NCI-H187 (cell line): ENCODE measurements at places on chromosomes 5 and 9.

GRCh38 chr9:98147582-98147981, 28.6 kb upstream of the TRIM14 start:
- no peak for DNase-seq

- DNase-seq: no peak
Observed at GRCh38 chr5:150181766-150182545, 7.9 kb upstream of the SLC6A7 start.

- DNase-seq: no peak
Observed at GRCh38 chr9:129463994-129464393, 156.9 kb downstream of the C9orf50 start.

DNA sequence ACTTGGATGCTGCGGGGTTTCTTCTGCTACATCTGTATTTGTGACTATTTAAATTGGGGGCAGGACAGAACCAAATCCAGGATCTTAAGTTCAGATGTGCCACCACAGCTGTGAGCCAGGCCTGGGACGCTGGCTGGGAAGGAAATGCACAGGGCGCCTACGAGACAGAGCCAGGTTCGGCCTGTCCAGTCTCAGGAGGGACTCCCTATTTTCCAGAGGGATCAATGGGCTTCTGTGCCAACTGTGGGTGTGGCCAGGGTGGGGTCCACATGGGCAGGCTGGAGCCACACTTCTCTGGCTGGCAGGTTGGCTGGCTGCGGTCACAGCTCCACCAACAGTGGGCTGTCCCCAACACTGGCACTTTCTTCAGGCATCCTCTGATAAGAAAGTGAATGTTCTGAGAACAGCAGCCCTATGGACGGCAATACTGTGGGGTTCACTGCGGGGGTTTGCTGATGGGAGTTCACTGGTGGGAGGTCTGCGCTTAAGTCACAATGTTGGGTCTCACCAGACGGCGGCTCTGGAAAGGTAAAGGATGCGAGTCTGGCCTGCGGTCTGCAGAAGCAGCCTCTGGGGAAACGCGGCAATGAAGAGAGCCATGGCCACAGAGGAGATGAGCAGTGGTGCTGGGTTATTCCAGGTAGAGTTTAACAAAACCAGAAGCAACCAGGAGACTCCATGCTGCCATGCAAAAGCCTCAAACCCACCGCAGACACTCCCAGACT, 78.1 kb downstream of the DAP start:
- DNase-seq: no peak

DNA sequence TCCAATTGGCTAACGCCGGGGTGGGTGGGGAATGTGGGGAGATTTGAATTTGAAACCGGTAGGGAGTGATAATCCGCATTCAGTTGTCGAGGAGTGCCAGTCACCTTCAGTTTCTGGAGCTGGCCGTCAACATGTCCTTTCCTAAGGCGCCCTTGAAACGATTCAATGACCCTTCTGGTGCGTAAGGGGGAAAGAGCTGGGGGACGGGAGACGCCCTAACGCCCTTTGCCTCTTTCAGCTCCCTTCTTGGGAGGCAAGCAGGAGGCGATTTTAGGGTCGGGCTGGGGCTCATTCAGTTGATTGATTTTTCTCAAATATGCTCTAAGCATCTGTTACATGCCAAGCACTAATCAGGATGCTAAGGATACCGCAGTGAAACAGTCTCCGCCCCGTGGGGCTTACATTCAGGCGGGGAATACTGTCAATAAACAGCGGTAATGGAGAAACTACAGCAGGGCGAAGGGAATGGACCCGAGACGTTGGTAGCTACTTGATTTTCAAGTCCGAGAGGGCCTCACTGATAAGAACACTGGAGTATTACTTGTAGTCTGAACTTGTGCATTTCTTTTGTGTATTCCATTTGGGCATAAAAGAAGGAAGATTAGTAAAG, at the start of gene HMMR:
Gene HMMR, plus strand, starts transcription at position 71 of the 610 bp plus-strand sequence. Its CDS starts 61 bp downstream, at position 132.
- no peak for DNase-seq
